Naive thymus-derived CD4-positive, alpha-beta T cell (primary cell): ENCODE measurements at places on chromosomes 1 and 21. TPM values are rescaled to one million over a fixed set of nuclear protein-coding genes. Genes with fewer than 3 reads are reported as not detected.

Gene LRRC3
- 0.66 TPM for polyA plus RNA-seq

Gene ATP1A2
- not detected for polyA plus RNA-seq

Gene ARHGAP30
- polyA plus RNA-seq: 128 TPM

Gene PTPN22
- polyA plus RNA-seq: 29.7 TPM

Gene ABCA4
- polyA plus RNA-seq: not detected
